ENCODE measurements at places on chromosomes 3 and 15.

DNA sequence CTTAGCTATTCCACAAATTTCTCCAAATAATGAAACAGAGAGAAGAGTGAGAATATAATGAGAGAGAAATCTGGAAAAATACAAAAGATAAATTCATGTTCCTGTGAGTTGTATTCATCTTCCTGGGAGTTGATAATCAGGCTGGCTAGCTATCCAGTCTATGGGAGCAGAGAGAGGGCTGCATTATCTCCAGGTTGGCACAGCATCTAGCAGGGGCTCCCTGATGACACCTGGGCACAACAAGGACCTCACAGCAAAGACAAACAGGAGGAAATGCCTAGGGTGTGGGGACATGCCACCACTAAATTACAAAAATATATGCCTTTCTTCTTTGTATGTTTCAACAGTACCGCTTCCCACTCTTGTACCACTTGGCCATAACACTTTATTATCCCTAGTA, 1.9 kb downstream of the EHD4 start:
- DNase-seq: no peak

DNA sequence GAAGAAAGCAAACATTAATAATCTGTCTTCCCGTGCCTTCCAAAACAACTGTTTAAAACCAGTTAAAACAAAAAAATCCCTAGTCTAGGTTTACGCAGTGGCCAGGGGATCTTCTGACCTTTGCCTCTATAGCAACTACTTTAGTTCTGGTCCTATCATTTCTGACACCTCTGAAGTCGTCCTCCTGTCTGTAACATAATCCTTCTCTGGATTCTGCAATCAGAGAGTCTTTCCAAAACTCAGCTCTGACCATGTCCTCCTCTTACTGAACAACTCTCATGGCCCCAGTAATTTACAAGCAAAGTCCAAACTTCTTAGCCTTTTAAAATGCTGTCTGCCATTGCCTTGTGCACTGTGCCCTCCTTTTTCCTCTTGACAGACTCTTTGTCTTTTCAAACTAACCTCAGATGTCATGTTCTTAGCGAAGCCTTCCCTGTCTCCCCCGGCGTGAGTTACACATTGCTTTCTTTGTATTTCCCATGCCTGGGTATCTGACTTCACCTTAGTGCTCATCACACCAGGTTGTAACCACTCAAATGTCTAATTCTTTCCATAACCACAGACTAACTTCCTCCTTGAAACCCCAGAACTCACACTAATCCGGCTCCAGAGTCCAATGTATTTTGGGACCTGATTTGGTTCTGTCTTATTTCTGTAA, 105.2 kb upstream of the BNIP2 start:
- DNase-seq: no peak

DNA sequence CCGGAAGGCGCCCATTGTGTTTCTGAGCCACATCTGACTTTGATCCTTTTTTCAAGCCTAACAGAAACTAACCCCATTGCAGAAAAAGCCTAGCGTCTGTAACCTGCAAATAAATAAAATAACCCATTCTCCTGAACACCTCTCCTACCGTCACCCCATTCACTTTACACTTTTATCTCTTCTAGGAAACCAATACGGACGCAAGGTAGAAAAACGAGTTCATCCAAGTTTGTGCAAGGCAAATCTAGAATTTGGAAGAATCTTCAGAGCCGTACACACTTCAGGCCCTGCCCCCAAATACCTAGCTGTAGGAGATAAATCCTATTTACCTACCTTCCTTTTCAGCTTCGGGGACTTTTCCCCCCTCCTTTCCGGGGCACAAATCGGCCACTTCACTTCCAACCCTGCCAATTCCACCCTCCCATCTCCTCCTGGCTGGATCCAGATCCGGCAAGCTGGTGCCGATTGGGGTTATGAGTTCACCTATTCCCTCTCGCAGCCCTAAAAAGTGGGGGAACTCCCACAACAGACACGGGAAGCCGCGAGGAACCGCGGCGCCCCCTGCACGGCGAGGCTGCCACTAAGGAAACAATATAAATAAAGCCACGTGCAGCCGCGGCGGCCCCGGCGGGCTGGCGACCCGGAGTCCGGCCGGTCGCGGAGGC, 987 bp downstream of the PRTG start:
- no peak for DNase-seq

DNA sequence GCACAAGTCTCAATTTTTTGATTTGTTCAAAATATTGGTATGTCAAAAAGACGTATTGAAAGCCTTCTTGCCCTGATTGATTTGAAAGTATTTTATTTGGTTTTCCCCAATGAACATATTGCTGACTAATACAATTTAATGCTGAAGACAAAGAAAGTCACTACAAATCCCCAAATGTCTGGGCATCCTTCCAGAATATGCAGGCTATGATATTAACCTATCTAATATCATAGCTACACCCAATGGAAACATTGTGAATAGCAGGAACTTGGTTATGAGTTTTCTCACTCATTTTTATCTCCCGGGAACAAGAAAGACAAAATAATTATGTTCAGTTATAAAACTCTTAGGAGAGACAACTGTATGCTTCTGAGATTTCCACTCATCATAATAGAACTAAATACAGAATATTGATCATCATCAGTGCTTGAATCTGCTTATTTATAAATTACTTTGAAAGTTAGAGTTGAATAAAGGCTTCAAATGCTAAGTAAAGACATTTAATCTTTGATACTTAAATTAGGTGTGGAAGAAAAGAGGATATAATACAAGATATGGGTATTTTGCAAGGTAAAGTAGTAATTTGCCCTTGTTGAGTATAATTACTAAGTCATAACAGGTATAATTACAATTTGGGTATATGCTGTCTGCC, 483.9 kb downstream of the RBMS3 start:
- peak; percentile 95 for DNase-seq

- no peak for DNase-seq
Measured at GRCh38 chr3:152202976-152203626, 65.6 kb upstream of the MBNL1 start.

DNA sequence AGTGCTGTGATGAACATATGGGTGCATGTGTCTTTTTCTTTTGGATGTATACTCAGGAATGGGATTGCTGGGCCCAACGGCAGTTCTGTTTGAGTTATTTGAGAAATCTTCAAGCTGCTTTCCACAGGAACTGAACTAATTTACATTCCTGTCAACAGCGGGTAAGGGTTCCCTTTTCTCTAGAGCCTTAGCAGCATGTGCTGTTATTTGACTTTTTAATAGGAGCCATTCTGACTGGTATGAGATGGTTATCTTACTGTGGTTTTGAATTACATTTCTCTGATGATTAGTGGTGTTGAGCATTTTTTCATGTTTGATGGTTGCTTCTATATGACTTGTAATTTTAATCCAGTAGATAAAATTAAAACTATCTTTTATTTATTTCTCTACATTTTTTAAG, 1168.6 kb upstream of the ALCAM start:
- peak; percentile 65 for DNase-seq

DNA sequence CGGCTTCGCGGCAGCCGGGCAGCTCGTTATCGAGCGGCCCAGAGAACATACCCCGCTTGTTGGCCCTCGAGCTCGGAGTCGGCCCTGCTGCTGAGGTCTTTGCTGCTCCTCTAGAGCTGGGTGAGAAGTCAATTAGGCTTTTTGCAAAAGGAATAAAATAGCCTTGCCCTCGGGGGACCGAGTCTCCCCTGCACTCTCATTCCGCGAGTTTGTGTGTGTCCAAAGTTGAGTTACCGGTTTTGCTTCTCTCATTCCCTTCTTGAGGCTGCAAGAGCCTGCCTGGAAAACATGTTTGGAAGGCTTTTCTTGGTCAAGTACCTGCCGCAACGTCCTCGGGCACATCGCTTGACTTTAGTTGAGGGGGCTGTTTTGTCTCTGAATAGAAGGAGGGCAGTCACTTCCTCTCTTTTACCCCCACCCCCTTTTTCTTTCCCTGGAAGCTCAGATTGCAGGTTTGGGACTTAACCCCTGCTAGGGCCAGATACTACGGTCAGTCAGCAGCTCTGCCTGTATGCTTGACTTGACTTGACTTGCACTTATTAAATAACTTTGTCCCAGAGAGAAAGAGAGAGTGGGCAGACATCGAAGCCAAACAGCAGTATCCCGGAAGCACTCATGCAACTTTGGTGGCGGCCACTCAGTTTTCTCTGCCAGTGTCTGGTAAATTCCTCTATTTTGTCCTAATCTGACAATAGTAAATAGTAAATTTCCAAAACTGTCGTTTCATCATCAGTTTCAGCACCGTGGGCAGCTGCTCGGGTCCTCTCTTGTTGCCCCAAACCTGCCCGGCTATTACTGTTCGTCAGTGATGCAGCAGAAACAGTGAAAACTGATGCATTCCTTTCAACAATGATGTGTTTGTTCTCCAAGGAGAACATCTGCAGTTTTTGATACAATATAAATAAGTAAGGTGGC, 609 bp downstream of the RNF13 start:
- DNase-seq: peak; percentile 30

DNA sequence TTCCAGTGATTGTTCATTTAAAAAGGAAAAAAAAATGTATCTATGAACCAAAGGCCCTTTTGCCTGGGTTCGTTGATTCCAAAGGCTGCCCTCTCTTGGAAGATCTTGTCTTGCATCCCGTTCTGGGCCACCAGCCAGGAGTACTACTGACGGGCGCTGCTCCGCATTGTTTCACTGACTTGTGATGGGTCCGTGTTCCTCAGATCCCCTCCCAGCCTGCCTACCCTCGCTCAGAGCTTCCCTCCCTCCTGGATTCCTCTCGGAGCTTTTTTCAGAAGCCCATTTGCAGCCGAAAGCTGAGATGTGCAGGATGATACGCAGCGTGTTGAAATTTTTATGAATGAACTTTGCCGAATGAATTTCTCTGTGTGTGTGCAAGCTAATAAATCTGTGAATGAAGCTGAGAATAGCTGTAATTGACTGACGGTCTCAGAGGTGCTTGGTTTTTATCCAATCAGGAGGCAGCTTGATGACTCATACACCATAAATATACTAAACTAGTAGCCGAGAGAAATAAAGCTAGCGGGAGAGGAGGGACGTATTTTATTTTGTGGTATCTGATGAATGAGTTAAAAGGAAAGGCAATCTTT, at the start of gene SHC4:
Gene SHC4, minus strand, starts transcription at position 396 of the 590 bp plus-strand sequence. CDS start 904 bp downstream, outside the sequence.
- peak; percentile 90 for DNase-seq

DNA sequence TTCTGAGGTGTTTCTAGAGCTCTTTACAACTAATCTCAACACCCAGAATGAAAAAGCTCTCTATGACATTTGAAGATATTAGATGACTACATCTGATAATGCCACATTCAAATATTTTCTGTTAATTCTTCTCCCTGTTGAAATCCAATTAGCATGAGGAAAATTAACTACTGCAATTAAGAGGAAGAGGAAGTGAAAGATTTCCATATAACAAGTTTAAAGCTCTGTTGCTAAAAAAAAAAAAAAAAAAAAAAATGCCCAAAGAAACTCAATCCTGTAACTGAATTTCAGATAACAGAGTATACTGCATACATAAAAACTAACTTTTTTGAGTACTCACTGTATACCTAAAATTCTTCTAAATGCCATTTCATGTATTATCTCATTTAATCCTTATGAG, 109.8 kb downstream of the TNIK start:
- DNase-seq: no peak

All from fibroblast of skin of right biceps (primary cell).